ENCODE measurements at places on chromosomes 7 and 10.

DNA sequence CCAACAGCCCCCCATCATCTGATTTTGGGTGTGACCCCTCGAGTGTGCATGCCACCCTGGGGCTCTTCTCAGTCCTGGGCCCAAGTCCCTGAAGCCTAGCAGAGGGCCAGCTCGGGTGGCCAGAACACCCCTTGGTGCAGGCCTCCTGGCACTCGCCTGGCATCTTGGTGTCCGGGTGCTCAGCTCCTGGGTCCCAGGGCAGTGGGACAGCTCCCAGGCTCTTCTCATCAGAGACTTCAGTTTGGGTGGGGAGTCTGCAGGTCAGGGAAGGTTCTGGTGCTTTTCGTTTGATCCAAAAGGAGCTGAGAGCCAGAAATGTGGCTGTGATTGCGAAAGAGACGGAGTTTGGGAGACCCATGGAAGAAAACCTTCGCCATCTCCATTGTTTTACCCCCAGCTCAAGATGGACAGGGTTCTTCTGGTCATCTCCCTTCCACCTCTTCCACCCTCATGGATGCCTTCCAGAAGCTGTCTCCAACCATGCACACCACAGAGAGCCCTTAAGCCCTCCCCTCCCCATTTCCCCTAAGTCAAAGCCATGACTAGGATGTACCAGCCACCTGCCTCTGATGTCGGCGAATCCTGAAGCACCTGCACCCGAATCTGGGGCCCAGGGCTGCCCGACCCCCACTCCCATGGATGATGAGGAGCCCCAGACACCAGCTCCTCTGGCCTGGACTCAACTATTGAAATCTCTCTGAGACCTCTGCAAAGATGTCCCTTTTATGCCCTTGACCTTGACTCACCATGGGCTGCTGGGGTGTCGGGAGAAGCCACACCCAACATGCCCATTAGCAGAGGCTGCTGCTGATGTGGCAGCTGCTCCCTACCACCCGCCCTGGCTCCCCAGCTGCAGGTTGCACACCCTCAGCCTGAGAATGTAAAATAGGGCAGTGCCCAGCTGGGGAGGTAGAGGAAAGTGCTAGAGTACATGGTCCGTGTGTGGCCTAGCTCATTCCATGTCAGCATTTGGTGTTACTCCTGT lies 55.3 kb downstream of the ADCYAP1R1 start:
- no peak for DNase-seq

- no peak for DNase-seq
Measured at GRCh38 chr7:155576900-155577508, 30.6 kb upstream of the CNPY1 start.

DNA sequence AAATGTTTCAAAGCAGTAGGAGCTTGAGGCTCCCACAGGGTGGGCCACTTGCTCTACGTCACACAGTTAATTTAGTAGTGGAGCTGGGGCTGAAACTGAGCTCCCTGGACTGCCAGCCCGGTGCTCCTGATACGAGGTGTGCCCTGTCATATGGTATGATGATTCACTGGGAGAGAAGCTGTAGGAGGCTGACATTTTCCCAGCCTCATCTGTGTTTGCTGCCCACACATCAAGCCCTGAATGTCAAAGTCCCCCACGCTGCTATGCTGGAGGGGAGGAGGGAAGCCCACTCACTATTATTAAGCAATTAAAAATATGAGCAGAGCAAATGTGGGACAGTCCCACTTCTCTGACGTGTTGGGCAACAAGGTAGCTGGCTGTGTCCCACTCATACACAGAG lies 81.2 kb upstream of the SORCS3 start:
- DNase-seq, result peak; percentile 6

GRCh38 chr10:61589547-61590243 lies 73.0 kb upstream of the CABCOCO1 start:
- DNase-seq, result peak; percentile 6

- DNase-seq, result no peak
Measured at GRCh38 chr10:110803239-110803749, 68.4 kb upstream of the PDCD4 start.

DNA sequence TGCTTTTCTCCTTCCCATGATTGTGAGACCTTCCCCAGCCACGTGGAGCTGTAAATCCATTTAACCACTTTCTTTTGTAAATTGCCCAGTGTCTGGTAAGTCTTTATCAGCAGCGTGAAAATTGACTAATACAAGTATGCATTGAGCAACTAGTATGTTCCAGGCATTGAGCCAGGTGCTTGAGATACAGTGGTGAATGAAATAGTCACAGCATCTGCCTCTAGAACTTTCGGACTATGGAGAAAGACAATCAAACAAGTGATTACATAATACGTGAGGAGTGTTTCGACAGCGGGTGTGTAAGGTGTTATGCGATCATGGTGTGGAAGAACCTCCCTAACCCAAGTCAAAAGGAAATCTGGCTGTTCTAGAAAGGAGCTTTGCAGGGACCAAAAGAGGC lies 21.6 kb upstream of the NUP205 start:
- DNase-seq, result no peak

GRCh38 chr10:101052285-101052684 lies 9.5 kb upstream of the KAZALD1 start:
- DNase-seq, result no peak

- no peak for DNase-seq
Measured at GRCh38 chr7:49333180-49333881, 409.0 kb downstream of the CDC14C start.

DNA sequence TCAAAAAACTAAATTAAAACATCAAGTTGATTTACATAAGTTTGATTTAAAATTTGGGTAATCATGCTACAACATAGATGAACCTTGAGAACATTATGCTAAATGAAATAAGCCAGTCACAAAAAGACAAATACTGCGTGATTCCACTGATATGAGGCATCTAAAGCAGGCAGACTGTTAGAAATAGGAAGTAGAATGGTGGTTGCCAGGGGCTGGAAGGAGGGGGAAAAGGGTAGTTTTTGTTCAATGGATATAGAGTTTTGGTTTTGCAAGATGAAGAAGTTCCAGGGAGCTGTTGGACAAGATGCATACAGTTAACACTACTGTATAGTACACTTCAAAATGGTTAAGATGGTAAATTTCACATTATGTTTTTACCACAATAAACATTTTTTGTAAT lies 45.0 kb upstream of the IFRD1 start:
- DNase-seq, result no peak

DNA sequence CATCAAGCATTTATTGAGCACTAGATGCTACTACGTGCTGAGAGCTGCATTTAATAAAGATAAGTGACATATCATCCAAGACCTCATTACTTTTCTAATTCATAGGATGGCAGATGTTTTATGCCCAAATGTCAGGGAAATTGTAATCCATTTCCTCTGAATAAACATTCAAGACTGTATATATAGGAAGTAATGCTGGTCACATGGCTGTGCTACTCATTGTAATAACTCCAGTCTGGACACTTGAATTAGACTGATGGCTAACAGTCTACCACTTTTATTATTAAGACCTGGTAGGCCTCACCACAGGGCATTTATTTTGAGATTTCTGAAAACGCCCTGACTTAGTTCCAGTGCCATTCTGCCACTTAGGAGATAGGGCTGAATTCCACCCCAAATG lies 36.6 kb downstream of the PIK3AP1 start:
- DNase-seq, result no peak

DNA sequence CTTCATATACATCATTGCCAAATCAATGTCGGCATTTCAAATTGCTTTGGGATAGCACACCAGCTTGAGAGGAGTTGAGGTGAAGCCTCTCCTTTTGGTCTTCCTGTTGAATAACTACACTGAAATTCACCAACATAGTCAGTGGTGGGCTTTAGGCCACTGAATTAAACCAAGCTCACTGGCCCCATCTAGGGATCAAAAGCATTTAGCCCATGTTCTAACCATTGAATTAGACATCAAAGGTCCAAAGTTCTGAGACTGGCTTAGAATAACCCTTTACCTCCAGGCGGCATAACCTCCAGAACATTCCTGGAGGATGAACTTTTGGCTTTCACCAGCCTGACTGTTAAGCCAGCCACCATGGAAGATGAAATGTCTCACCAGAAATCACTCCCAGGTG lies 54.6 kb downstream of the BPGM start:
- DNase-seq, result no peak

GRCh38 chr10:5564537-5565204 lies 39.9 kb downstream of the CALML3 start:
- no peak for DNase-seq

DNA sequence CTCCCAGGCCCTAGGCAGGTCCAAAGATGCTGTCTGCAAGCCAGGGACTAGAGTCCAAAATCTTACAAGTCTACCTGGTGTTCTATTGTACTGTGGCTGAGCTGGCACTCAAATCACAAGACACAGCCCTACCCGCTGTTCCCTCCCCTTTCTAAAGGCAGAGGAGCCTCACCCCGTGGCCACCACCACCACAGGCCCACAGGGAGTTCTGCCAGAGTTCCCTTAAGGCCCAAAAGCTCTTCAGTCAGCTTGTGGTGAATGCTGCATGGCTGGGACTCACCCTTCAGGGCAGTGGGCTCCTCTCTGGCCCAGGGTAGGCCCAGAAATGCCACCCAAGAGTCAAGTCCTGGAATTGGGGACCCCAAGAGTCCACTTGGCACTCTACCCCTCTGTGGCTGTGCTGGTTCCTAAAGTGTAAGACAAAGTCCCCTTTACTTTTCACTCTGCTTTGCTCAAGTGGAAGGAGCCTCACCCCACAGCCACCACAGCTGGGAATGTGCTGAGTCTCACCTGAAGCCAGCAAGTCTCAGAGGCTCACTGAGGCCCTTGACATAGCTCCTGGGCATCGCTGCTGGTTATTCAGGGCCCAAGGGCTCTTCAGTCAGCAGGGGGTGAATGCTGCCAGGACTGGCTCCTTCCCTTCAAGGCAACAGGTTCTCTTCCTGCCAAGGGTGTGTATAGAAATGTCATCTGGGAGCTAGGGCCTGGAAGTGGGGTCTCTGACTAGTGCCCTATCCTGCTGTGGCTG lies 48.8 kb upstream of the PSAP start:
- no peak for DNase-seq

GRCh38 chr7:128112781-128113221 lies 81.6 kb upstream of the LRRC4 start:
- DNase-seq, result no peak

GRCh38 chr10:75401569-75402485 lies at the start of gene ZNF503:
Gene ZNF503 (minus strand): TSS chr10:75401764. CDS start chr10:75401419, 345 bp downstream.
- DNase-seq, result peak; percentile 84

DNA sequence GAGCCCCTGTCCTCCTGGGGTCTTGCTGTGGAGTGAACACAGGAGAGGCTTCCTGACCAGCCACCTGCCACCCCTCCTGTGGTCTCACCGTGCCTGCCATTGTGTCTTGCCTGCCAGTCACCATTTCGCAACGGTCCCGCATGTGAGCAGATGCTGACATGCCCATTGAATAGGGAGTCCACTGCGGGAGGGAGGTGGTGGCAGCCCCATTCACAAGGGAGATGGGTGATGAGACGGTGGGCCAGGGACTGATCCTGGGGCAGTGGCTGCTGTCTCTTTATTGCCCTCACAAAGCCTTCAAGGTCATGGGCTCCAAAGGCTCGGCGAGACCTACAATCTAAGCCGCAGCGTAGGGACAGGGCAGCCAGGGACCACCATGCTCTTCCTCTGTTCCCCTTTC lies 76.0 kb upstream of the NPTX2 start:
- no peak for DNase-seq

DNA sequence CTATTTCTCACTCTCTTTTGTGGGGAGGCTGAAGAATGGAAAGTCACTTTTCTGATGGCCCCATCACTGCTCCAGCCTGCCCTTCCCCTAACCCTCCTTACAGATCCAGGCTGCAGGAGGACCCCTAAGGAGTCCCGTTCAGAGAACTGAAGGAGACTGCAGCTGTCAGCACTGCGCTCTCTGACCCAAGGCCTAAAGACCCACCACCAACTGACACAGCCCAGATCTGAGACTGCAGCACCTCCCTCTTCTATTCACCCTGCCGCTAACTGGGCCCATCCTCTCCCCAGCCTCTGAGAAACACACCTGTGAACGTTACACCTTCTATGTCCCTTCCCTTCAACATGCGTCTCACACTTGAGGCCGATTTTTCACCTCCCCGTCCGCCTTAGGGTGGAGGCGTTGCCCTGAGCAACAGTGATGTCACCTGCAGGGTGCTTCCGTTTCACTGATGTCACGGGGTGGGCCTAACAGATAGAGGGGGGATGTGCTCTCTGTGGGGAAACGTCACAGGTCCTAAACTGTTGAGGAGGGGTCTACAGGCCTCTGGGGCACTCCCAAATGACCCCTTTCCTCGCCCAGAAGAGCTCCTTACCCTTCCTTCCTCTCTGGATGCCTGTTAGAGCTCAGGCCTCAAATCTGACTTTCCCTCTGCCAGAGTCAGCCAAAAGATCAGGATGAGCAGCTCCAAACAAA lies 5.1 kb downstream of the ITPRIP start:
- no peak for DNase-seq

- DNase-seq, result no peak
Measured at GRCh38 chr7:149707448-149707886, 65.9 kb downstream of the ZNF467 start.

GRCh38 chr10:64515970-64516699 lies 994.9 kb downstream of the REEP3 start:
- DNase-seq, result no peak

DNA sequence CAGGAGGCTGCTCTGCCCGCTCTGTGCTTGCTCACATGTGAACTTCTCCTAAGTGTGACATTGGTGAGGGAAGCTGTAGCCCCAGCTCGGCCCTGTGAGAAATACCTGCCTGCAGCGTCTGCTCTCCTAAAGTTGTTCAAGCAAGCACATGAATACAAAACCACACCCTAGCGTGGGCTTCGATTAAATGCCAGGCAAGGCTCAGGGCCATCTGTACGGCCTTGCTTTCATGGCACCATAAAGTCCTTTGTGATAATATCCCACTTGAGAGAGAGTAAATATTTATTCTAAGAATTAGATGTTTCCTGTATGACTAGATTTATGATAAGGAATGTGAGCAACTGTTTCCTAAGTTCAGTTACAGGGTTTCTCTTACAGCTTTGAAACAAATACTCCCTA lies 262.8 kb upstream of the KLF14 start:
- DNase-seq, result peak; percentile 60

- DNase-seq, result no peak
Measured at GRCh38 chr10:12685261-12686058, 316.1 kb downstream of the CCDC3 start.

- peak; percentile 44 for DNase-seq
Measured at GRCh38 chr10:3107426-3107961, 40.1 kb downstream of the PFKP start.

DNA sequence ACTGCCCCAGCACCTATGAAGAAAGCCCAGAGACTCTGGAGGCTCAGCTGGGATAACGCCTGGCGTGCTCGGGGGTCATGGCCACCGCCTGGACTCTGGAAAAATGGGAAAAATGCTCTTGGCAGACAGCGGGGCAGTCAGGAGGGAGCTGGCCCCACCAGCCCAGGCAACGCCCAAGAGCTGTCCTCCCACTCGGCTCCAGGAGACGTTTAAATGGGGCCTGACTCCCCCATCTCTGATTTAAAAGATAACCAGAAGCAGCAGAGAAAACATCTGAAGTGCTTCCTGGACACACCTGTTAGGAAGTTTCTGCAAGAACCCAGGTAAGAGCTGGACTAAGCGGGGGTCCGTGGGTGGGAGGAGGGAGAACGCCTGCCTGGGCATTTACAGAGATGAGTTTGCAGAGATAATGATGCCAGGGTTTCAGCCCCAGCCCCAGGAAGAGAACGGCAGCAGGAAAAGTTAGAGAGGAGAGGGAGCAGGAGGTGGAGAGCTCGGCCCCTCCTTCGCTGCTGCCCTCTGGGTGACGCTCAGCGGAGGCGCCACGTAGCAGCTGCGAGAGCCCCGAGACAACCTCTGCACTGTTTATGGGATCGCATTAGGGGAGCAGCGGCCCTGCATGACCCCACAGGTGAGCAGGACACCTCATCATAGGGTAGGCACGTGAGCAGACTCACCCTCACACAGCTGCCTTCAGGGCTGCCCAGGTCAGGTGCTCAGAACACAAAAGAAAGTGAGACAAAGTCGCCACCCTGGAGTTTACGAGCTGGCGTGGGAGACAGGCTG lies 83.5 kb upstream of the INSIG1 start:
- no peak for DNase-seq

Data from COLO829 (cell line).